ENCODE measurements at places on chromosomes 5 and 9.

DNA sequence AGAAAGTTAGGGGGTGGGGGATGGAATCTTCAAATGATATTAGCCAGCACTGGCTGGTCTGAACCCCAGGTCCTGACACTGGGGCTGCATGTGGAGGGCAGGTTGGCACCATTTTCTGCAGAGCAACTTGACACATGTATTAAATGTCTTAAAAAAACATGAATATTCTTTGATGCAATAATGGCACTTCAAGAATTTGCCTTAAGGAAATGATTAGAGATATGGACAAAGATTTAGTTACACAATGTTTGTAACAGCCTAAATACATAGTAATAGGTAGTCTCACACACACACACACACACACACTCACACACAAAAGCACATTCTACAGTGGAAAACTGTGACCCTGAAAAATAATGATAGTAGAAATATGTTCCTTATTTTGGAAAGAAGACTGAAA, 3.6 kb downstream of the SVEP1 start:
- DNase-seq, result no peak

DNA sequence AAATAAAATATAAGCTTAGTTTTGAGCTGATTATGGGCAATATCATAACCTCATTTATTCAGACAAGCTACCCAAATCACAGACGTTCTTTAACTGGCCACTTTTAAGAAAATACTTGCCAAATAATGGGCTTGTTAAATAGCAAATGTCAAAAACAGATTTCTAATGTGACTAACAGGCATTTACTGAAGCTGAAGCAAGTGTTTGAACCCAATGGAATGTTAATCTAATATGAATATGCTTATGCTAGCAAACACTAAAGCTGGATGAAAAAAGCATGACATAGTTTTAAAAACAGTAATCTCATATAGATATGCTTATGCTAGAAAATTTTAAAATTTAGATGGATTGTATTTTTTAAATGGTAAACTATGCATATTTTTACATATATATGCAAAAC, 411.6 kb upstream of the PTGER4 start:
- no peak for DNase-seq

GRCh38 chr5:33840927-33841547, 50.8 kb downstream of the ADAMTS12 start:
- no peak for DNase-seq

- no peak for DNase-seq
These were observed 64.2 kb upstream of the ABL1 start for GRCh38 chr9:130770679-130771442.

- DNase-seq, result no peak
These were observed 125.6 kb downstream of the DAB2IP start for GRCh38 chr9:121776739-121777637.

DNA sequence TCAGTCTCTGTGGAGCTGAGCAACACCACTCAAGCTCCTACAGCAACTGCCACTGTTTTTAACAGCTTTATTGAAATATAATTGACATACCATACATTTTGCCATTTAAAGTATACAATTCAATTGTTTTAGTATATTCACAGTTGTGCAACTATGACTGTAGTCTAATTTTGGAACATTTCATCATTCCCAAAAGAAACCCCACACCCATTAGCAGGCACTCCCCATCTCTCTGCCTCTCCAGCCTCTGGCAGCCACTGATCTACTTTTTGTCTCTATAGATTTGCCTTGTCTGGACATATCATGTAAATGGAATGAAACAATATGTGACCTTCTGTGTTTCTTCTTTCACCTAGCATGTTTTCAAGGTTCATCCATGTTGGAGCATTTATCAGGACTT, 43.5 kb downstream of the RUSC2 start:
- no peak for DNase-seq

GRCh38 chr5:33807771-33808170, 84.0 kb downstream of the ADAMTS12 start:
- DNase-seq, result no peak

- no peak for DNase-seq
These were observed 285.9 kb downstream of the PSAT1 start for GRCh38 chr9:78582821-78583220.

- no peak for DNase-seq
These were observed 34.0 kb downstream of the ADAM19 start for GRCh38 chr5:157541447-157542118.

- DNase-seq, result no peak
These were observed 130.1 kb downstream of the ARSB start for GRCh38 chr5:78855026-78855425.

GRCh38 chr9:134214766-134215419, 50.5 kb upstream of the RNU6ATAC start:
- DNase-seq, result no peak

GRCh38 chr9:98993570-98993945, 49.9 kb downstream of the COL15A1 start:
- DNase-seq, result no peak

GRCh38 chr5:141883892-141884318, 5.7 kb upstream of the PCDH1 start:
- no peak for DNase-seq

DNA sequence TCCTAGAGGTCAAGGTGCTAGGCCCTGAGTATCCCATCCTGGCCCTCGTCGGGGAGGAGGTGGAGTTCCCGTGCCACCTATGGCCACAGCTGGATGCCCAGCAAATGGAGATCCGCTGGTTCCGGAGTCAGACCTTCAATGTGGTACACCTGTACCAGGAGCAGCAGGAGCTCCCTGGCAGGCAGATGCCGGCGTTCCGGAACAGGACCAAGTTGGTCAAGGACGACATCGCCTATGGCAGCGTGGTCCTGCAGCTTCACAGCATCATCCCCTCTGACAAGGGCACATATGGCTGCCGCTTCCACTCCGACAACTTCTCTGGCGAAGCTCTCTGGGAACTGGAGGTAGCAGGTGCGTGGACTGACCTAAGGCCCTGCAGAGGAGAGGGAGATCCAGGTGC, 7.9 kb downstream of the BTNL9 start:
- DNase-seq, result no peak

GRCh38 chr9:129027685-129028191, 393 bp downstream of the SH3GLB2 start:
- no peak for DNase-seq

- DNase-seq, result no peak
These were observed 959 bp upstream of the FBXL17 start for GRCh38 chr5:108382784-108383330.

GRCh38 chr9:91811024-91811909, 138.8 kb downstream of the ROR2 start:
- DNase-seq, result no peak

GRCh38 chr5:127353327-127353726, 62.7 kb downstream of the MEGF10 start:
- no peak for DNase-seq

- DNase-seq, result no peak
These were observed 234.1 kb upstream of the ACTBL2 start for GRCh38 chr5:57716661-57717060.

DNA sequence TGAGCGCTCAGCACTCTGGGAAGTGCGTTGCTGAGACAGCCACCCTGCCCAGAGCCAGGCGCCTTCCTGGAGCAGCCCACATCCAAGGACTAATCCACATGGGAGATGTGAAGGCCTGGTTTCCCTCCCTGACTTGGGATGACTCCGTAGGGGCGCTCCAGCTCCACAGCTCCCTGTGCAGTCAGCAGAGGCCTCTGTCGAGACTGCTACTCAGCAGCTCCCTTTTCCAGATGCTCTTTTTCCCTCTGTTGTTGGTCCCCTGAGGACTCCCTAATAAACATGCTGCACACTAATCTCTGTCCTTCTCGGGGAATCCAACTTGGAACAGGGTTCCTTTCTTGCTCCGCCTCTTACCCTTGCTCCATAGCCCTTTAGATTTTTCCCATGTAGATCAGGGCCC, 237.3 kb downstream of the ZSWIM6 start:
- DNase-seq, result no peak

DNA sequence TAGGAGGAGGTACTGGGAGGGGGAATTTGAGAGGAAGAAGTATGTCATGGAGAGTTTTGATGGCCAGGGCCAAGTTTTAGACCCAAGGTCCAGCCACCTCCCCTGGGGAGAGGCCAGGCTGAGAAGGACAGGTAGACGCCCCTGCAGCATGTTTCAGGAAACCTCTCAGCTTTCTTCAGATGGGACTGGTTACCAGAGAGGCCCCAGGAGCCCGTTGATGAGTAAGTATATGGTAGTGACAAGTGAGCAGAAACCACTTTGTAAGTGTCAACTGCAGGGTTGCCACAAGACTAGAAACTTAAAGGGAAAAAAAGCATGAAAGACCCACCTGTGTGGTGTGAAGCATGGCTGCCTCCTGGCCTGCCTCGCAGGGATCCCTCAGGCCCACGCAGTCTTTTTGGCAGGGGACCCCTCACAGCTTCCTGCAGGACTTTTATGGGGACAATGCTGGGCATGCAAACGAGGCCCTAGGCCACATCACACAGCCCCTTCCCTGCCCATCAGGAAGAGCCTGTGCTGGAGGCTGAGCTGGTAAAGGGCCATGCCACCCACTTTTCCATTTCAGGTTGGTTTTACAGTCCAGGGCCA, 255.9 kb downstream of the FSTL4 start:
- no peak for DNase-seq

- no peak for DNase-seq
These were observed 59.4 kb downstream of the DAP start for GRCh38 chr5:10701567-10702039.

- no peak for DNase-seq
These were observed 184.6 kb upstream of the PUM3 start for GRCh38 chr9:3028535-3028934.

- no peak for DNase-seq
These were observed 23.0 kb downstream of the TMOD1 start for GRCh38 chr9:97524424-97524823.

GRCh38 chr5:17832949-17833745, 198.9 kb downstream of the TAF11L14 start:
- DNase-seq, result no peak

DNA sequence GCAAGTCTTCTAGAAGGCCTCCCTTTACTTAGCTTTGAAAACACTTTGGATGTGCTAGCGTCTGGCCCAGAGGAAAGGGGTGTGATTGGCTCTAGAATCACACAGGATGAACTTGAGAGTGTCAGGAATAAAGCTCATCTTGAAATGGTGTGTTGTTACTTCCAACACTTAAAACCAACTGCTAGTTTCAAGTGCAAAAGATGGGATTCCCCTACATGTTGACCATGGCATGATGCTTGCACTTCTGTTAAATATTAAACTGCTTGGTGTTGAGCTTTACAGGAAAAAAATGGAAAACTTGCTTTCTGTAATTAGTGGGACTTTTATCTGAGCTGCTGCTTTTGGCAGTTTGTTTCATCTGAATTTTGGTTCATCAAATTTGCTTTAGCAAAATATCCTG, 261.1 kb downstream of the MED10 start:
- no peak for DNase-seq

- no peak for DNase-seq
These were observed 14.8 kb upstream of the PLEKHG4B start for GRCh38 chr5:77170-77501.

DNA sequence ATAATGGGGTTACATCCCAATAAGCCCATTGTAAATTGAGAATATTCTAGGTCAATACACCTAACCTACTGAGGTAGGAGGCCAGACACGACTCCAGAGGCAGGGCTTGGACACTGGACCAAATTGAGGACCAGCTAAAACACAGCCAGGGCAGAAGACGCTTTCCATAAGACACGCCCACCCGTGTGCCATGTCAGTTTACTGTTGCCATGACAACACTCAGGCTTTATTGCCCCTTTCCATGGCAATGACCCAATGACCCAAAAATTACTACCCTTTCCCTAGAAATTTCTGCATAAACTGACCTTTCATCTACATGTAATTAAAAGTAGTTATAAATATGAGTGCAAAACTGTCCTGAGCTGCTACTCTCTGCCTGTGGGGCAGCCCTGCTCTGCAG, 31.5 kb downstream of the SLC22A4 start:
- DNase-seq, result no peak

- no peak for DNase-seq
These were observed 71.5 kb downstream of the PAM start for GRCh38 chr5:102826629-102827028.

DNA sequence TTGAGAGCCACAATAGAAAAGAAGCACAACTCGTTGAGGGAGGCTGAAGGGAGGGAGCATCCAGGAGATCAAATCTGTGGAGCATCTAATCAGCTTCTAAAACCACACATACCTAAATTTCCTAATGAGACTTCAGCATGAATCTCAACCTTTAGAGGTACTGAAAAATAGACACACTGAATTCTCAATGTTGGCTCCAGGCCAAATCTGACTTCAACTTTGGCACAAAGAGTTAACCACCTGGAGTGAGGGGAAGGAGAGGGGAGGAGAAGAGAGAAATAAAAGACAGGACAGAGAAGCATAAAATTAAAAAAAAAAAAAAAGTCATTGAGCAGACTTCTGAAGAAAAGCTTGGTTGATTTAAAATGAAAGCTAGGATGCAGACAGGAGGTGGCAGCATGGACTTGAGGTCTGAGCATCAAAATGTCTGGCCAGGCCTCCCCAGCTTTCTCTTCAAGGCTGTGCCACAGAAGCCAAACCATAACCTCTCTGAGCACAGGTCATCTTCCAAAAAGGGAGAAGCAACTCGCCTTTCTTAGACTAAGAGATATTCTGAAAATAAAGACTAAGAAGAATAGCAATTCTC, 205.6 kb downstream of the DENND1A start:
- no peak for DNase-seq

DNA sequence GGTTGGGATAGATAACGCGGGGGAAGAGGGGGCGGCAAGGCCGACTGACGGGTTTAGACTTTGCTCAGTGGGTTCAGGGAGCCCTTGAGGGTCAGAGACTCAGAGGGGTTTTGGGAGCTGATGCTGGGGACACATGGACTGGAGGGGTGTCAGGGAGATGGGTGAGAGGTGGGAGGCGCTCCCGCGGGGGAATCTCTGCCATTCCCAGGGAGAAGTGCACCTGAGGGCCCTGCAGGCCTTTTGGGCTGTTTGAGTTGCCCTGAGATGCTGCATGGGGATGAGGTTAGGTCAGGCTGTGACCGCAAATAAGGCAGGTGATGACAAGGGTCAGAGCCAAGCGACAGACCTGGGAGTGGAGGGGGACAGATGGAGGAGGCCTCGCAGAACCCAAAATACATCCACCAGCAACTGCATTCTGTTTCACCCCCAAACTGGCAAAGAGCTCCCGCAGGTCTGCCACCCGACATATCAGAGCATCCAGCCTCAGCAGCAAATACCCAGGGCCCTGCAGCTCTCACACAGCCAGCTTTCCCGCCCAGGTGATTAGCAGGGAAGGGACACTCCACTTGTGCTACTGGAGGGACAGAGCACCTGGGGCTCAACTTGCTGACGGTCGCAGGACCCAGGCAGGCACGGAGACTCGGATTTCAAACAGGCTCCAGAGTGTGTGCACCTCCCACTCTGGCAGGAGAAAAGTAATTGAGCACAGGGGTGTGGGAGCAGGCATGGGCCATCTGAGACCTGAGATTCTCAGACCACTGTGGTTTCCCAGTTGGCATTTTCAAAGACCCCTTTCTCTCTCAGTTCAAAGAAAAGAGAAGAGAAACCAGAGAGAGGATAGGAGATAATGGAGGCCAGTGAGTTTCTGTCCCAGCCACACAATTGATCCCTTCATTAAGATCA, 26.4 kb downstream of the TMOD1 start:
- DNase-seq, result no peak

GRCh38 chr9:136799854-136800657, 3.9 kb downstream of the CCDC183 start:
- peak; percentile 89 for DNase-seq

All from activated CD8-positive, alpha-beta memory T cell treated with anti-CD3 and anti-CD28 coated beads for 1 hour (primary cell).